Tibial nerve (tissue), 4 donors: ENCODE measurements at places on chromosomes 12 and 14. TPM values are rescaled to one million over a fixed set of nuclear protein-coding genes. Genes with fewer than 3 reads are reported as not detected.

DNA sequence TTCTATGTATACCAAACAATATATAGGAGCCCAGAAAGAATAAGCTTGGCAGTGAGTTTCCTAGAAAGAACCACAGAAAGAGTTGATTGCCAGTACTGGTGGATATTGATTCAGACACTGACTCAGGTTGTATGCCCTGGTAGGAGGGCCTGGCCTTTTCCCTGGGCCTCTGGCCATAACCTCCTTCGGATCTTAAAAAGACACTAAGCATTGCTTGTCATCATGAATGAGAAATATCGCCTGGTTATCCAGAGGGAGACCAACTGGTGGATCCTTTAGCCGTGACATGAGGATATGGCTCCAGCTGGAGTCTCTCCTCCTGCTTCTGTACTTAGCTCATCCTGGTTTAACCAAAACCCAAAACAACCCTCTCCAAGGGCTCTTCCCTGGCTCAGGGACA is 231.5 kb downstream of the MSRB3 start:
- no peak for DNase-seq

GRCh38 chr12:119204131-119204530 is 25.4 kb downstream of the HSPB8 start:
- DNase-seq, result no peak

DNA sequence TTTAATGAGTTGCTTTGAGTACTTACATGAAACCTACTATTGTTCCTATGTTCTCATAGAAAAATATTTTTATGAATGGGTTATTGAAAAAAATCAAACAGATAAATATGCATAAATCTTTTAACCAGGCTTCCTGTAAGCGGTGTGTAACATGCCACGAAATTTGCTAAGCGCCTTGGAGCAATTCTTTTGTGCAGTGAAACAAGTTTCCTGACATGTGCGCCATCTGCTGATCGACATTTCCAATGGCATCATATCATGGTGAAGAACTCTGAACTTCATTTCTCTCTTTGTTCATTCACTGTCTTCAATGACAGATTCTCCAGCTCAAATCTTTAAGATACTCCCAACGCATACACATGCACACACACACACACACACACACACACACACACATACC is 145.6 kb upstream of the NAV3 start:
- DNase-seq, result peak; percentile 40

DNA sequence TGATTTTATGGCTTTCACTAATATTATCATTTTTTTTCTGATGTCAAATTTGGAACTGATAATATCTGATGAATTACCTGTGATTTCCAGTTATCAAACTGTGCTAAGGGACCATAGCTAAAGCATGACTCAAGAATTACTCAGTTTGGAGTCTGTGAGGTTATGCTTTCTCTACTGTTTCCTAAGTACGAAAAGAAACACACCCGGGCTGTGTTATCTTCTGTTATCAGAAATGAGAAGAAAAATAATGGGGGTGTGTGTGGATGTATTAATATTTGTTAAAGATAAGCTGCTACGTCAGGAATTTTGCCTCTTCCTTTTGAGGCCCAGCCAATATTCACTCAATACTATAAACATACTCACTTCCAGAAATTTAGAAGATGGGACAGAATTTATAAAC is 1401.9 kb upstream of the FLRT2 start:
- no peak for DNase-seq

Gene OR4Q2
- not detected for total RNA-seq

- no peak for DNase-seq
These were observed 1761.3 kb upstream of the SEL1L start for GRCh38 chr14:83294941-83295340.

DNA sequence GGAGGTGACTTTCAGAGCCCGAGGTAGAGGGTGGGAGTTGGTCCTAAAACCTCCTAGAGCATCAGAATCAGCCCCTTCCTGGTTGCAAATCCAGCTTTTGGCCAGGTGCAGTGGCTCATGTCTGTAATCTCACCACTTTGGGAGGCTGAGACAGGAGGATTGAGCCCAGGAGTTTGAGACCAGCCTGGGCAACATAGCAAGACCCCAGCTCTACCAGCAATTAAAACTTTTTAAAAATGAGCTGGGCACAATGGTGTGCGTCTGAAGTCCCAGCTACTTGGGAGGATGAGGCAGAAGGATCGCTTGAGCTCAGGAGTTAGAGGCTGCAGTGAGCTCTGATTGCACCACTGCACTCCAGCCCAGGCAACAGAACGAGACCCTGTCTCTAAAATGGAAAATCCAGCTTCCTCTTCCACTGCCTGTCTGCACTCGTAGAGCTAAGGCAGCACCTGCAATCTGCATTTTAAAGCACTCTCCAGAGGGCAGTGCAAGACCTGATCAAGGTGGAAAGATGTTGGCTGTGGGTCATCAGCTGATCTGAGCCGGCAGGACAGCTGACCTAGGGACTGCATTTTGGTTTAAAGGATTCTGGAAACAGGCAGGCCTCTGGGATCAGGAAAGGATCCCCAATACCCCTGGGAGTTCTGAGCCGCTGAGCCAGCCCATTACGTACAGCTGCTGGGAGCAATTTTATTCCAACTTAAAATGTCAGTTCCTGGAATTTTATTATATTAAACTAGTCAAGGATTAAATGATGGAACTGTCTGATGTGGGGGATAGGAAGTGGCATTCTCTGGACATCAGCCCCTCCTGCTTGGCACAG is 1.8 kb upstream of the TESC start:
- DNase-seq, result no peak

GRCh38 chr12:26133521-26133920 is 8.7 kb upstream of the BHLHE41 start:
- DNase-seq, result no peak

- peak; percentile 68 for DNase-seq
These were observed 21.4 kb upstream of the CLEC2D start for GRCh38 chr12:9647825-9648700.

DNA sequence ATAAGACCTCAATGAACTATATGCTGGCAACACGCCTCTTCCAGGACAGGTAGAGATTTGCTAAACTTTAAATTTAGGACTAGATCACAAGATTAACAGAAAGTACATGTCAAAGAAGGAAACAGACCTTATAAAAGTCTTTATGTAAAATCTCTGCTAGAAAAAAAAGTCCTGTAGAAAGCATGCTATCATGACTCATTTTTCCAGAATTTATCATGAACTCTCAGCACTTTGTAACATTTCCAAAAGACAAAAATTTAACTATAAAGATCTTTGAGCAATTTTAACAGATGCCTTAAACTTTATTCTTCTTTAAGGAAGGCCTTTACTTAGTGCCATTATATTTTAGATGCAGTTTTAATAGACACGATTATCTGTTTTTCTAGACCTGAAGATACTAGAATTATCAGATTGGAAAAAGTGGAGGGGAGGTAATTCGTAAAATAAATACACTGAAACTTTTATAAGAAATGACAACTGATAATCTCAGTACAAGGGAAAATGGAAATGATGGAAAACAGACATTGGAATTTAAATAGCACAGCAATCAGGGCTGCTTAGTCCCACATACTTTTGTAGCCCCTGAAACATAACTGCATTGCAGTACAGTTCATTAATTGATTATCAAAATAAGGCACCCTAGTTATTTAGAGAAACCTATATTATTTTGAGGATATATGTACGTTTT is 92.0 kb downstream of the TTLL5 start:
- DNase-seq, result no peak

DNA sequence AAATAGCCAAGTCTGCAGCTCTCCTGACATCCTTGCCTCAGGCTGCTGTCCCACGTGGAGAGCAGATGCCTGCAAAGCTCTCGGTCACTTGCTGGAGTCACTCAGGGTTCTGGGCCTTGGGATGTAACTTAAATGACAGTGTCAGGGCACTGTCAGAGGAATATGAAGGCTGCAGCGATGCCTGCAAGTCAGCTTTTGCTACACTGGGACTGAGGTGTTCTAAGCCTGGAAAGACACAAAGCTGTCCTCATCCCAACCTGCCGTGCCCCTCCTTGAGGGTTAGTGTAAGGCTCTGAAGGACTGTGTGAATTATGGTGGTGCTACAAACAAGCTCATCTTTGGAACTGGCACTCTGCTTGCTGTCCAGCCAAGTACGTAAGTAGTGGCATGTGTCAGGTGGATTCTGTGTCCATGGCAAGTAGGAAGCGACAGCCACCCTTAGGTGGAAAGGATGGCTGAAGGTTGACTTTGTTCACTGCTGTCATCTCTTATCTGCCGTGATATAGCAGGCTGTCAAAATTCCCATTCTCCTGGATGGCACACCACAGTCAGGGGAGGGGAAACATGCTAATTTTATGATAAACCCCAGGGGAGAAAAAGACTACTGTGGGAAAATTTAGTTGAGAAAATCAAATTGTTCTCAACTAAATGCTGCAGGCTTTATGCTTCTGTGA is 79.9 kb downstream of the DAD1 start:
- DNase-seq, result no peak

Gene TRPV4
- total RNA-seq, result 0.42 TPM

GRCh38 chr14:102278631-102278935 is 26.4 kb downstream of the MOK start:
- DNase-seq, result no peak

- no peak for DNase-seq
These were observed 331.6 kb downstream of the PCNX1 start for GRCh38 chr14:71238835-71239234.

DNA sequence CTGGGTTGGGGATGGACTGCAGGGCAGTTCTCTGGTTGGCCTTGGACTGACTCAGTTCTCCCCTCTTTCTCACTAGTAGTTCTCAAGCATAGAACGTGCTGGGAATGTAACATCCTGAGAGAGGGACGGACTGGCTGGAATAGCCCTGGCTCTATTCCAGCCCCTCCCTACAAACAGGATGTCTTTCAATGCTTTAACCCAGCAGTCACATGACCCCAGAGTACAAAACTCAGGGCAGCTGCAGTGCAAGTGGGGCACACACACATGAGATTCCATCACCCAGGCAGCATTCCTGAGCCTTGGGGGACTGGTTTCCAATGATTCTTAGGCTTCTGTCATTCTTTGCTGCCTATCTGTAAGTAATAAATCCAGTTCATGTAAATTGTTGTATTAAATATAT is 1.6 kb upstream of the ACOT6 start:
- no peak for DNase-seq

GRCh38 chr12:53221203-53222080 is 10.6 kb downstream of the RARG start:
- DNase-seq, result peak; percentile 39

GRCh38 chr14:50051106-50051505 is 65.3 kb downstream of the VCPKMT start:
- DNase-seq, result no peak

DNA sequence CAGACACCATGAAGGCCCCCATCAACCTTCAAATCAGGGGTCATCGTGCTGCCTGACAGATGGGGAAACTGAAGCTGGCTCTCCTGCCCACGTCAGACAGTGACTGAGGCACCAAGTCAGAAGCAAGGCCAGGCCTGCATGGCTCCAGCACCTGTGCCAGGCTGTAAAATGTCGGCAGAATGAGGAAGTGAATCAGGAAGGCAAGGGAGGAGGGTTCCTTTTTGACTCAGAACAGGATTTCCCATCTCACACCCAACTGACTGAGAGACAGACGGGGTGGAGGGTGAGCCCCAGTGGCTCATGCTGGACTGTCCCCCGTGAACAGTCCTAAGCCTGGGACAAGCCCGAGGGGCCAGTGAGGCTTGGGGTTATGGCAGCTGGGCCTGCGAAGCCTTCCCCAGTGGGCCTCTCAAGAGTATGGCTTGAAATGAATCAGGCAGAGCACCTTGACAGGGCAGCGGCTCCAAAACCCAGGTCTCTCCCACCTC is 20.9 kb downstream of the SYNE3 start:
- no peak for DNase-seq

Gene ASPG
- total RNA-seq, result 8.7 TPM

- no peak for DNase-seq
These were observed 931 bp upstream of the MYF5 start for GRCh38 chr12:80715713-80716249.

DNA sequence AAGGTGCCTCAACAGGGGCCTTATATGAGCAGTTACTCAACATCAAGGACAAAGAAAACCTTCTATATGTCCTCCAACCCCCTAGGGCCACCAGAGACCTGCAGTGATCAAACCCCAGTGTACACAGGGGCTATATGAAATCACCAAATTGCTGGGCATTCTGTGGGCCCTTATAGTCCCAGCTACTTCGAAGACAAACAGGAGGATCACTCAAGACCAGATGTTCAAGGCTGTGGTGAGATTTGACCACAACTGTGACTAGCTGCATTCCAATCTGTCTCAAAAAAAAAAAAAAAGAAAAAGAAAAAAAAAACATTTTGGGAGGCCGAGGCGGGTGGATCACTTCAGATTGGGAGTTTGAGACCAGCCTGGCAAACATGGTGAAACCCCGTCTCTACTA is 51.0 kb upstream of the PRB2 start:
- no peak for DNase-seq

DNA sequence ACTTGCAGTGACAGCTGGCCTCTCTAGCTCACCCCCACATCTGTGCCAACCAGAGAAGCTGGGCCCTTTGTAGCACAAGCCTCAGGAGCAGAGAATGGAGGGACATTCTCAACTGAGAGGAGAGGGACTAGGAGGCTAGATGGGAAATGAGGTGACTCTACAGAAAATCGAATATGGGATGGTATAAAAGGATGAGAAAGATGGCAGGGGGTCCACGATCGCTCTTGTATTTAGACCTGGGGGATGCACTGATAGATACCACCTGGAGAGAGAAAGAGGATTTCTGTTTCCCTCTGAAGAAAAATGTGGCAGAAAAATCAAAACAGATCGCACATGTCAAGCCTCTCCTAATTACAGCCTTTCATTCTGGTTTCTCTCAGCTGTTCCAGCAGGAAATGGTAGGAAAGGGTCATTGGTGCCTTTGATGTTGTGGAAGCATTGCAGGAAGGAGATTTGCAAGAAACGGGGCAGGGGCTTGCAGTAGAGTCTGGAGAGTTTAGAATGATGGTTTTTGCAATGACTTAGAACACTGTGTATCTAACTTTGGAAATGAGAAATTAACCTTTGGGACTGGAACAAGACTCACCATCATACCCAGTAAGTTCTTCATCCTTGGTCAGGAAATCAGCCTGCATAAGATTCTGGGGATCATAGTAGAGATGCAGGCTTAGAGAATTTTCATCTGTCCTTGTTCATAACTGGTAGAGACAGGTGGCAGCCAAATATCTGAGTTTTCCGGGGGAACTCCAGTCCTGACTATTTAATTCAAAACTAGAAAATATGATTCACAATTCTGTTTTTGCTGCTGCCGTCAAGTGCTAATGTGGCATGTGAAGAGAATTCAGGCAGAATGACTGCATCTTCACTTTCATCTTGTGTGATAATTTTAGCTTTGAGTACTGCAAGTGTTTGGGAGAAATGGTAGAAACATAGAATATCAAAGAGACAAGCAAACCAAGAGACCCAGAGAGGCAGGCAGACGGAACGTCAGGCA is 98.8 kb downstream of the DAD1 start:
- no peak for DNase-seq

DNA sequence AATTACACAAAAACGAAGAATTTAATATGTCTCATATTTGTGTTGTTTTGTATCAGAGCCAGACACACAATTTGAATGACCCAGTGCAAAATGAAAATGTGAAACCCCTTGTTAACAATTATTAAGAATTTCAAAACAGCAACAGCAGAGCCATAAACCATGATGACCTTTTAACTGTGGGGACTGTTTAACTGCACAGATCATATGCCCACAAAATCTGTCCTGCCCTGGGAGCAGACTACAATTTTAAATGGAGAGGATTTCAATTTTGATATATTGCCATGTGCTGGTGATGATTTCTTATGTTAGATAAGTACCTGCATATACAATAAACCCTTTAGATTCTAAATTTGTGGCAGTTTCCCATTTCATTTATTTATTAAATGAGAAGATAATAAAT is 455.5 kb upstream of the MGAT4C start:
- DNase-seq, result no peak

- no peak for DNase-seq
These were observed at the start of gene TMEM63C for GRCh38 chr14:77181603-77182437. Gene TMEM63C (plus strand): TSS chr14:77181798. CDS start chr14:77218814, 37,016 bp downstream.
